C1 segment of cervical spinal cord (tissue), 14 donors: ENCODE measurements at places on chromosomes 12 and 14.

DNA sequence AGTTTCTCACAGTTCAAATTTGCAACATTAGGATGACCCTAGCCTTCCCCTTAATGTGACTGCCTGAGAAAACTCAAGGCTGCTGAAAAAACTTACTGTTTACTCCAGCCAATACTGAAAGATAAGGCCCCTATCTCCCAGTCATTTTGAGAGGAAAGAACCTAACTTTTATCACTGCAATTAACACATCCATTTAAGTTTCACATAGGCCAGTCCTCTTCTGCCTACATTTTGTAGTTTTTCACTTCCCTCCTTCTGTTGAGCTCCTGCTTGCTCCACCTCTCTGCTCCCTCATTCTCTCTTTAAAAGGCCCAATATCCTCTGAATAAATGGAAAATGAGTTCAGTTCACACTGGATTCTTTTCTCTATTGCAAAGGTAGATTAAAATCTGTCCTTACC, 1996.2 kb upstream of the FLRT2 start:
- DNase-seq, result no peak

DNA sequence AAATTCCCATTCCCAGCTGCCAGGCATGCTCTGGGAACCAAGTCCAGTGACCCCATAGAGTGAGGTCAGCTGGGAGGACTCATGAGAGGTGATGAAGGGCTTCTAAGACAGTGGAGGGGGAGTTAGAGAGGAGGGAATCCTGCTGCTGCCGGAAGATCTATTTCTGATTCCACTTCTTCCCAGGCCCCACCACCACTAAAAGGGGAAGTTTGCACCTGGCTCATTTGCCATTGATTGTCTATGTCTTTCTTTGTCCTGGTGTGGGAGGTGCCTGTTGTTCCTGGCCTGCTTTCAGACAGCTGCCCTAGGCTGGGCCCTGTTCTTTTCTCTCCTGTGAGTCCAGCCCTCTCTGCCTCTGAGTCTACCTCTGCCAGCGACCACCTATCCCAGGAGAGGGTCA, 3.0 kb upstream of the KRT6A start:
- no peak for DNase-seq

DNA sequence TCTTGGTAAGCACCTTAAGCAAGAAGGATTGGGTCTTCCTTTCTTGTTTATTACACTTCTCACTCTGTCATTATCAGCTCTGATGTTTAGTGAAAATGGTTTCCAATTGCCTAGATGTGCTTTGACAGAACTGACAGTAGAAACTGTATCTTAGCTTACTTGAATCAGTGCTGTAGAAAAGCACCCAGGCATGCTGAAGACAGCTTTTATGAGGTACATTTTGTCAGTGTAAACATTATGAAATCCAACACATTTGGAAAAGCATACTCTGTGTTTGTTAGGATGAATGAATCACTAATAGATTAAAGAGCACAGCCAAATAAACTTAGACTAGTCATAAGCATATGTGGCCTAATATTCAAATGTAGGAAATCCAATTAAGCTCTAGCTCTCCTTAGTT, 290.2 kb upstream of the NPAS3 start:
- DNase-seq, result no peak

GRCh38 chr14:102491786-102492530, 17.6 kb downstream of the ANKRD9 start:
- no peak for DNase-seq

DNA sequence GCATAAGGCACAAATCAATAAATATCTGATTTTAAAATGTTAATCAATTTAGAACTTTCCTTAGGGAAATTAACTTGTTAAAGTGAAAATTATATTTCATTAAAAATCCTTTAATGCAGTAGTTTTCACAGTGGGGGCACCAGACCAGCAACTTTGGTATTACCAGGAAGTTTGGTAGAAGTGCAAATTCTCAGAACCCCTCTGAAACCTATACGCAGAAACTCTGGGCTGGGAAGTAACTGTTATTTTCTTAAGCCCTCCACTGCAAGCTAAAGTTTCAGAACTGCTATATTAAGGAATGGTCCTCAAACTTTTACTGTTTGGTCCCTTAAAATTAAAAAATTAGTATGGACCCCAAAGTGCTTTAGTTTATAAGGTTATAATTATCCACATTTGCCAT, 35.7 kb downstream of the GNPTAB start:
- DNase-seq, result no peak

DNA sequence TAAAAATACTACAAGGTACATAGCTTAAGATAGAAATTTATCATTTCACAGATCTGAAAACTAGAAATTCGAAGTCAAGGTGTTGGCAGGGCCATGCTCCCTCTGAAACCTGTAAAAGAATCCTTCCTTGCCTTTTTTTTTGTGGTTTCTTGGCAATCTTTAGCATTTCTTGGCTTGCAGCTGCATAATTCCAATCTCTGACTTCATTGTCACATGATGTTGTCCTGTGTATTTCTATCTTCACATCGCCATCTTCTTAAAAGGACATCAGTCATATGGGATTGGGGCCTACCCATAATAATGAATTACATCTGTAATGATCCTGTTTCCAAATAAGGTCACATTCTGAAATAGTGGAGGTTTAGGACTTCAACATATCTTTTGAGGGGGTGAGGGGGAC, 250.4 kb downstream of the TMTC2 start:
- no peak for DNase-seq

DNA sequence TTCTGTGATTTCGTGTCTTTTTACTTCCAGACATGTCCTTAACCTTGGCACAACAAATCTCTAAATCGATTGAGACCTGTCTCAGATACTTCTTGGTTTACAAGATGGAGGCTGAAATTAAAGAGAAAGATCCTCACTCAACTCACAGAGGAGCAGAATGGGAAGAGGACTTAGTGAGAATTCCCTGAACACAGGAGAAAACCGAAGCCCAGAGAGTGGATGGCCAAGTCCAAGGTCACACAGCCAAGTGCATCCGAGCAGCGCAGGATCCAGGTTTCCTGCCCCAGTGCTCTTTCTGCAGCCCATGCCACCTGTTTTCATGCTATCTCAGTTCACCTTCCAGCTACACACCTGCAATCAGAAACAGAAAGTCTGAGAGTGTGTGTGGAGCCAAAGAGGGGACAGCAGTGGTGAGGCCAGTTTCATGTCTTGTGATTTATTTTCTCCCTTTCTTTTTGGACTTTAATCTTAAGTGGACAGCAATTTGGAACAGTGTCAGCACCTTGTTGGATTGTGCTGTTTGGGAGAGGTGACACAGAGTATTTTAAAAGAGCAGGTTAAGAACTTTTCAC, 22.9 kb upstream of the TCL1B start:
- DNase-seq, result no peak

GRCh38 chr12:66059666-66060065, 70.9 kb downstream of the LLPH start:
- no peak for DNase-seq

DNA sequence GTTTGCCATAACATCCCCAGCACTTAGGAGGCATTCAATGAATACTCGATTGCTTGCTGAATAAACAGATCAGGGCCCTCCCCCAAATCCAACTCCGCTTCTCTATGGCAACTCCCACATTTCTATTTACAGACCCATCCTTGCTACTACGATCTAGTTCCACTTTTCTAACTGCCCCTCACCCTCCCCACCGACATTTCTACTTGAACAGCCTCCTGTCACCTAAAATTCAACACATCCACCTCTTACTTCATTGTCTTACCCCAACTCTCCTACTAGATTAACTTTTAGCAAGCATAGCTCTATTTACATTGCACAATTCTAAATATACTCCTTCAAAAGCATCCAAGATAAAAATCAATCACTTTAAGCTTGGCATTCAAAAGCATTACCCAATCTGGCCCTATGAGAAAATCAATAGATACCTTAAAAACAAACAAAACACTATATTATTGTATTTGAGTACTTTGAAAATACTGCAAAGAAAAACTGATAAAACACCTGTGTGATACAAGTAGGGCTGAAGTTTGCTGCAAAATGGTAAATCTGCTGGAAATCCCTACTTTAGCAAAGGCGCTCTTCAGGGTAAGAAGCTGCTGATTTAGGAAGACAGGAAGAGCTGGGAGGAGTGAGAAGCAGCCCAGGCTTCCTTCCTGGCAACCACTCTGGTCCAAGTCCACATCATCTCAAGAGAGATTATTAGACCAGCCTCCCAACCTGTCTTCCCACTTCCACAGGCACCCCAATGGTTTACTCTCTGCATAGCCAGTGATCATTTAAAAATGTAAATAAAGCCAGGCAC, 96.4 kb downstream of the HECTD4 start:
- no peak for DNase-seq

- no peak for DNase-seq
Observed at GRCh38 chr12:132375747-132376463, 46.5 kb upstream of the GALNT9 start.

DNA sequence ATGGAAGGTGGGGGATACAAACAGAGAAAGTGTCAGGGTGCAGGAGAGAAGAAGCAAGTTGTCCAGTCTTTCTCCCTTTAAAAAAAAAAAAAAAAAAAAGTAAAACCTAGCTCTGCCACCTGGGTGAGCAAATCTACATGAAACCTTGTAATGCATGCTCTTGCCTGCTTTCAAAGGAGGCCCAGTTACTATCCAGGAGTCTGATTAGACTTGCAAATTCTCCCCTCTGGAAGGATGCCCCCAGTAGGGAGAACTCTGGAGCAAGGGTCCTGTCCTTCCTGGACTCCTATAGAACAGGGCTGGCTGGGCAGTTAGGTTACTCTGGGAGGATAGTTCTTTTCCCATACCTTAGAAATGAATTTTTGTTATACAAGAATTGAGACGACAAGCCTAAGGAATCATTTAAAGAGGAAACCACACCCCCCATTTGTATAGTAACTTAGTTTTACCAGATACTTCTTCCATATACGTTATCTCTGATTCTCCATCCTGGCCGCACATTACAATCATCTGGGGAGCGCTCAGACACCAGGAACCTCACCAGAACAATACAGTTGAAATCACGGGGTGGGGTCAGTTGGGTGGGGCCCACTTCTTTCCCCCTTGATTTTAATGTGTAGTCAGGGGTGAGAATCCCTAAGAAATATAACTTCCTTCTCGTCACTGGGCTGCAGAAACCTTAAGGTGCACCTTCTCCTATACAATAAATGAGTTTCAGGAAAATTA, 30.5 kb downstream of the RAB35 start:
- no peak for DNase-seq

DNA sequence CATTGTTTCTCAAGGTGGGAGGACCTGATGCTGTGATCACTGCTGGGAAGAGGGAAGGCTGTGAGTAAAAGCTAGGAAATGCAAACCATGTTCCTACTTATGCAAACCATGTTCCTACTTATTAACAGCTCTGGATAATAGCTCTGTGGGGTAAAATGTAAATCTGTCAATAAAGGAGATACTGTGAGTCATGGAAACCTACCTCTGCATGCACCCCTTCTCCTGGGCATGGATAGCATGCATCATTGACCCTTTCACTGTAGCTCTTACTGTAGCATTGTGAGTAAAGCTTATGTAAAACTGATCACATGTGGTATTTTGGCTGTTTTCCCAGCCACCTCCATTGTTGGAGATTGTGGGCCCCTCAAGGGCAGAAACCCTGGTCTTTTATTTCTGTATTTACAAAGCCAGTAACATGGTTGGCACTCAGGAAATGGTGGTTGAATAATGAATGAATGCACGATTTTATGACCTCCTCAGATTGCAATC, 253.7 kb downstream of the GRIN2B start:
- DNase-seq, result no peak

GRCh38 chr14:35399083-35399937, 5.2 kb downstream of the NFKBIA start:
- no peak for DNase-seq

DNA sequence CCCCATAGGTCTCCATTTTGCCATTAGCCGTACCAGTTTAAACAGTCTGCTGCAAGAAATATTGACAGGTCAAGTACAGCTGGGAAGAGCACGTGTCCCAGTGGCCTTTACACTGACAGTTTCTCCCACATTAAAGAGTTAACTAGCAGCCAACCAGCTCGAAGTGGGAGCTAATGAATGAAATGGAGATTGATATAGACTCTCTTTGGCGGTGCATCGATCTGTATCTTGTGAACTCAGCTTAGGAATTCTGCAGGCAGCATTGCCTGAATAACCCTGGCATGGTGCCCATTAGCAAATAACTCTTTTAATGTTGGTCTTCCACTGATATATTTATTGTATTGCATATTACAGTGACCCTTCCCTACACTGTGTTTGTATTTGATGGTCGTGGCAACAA, 319.4 kb downstream of the EGLN3 start:
- no peak for DNase-seq

GRCh38 chr12:49748306-49748705, 6.9 kb downstream of the TMBIM6 start:
- no peak for DNase-seq

DNA sequence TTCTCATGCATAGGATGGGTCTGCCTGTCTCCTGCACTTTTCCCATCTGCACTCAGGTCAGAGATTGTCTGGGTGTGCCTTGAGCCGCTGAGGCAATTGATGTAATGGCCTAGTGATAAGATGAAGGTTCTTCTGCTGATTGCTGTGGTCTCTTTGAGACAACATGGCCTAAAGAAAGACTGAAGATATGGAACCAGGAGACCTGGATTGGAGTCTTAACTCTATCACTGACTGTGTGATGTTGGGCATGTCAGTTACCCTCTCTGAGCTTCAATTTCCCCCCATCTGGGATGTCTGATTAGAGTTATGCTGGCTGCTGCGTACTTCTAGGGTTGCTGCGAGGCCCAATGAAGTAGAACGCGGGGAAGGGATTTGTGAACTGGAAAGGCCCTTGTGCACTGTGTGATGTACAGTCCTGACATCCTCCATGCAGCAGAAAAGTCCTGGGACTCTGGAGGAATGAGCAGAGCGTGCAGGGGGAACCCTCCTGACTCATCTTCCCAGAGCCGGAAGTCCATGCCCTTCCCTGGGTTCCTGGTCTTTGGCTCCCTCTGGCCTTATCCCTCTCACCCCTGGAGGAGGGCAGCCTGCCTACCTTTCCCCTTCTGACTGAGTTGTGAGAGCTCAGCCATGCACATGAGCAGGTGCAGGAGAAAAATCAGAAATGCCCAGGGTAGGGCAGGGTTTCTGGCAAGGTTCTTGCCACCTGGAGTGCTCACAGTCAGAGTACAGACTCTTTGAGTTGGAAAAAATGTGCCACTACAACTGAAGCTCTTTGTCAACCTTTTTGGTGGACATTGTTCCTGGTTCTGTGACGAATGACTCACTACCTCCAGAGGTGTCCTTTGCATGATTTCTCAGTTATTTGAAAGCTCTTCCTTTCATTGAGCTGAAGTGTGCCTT, 21.1 kb downstream of the PLEKHD1 start:
- no peak for DNase-seq

- DNase-seq, result no peak
Observed at GRCh38 chr12:95141310-95141709, 67.9 kb upstream of the NR2C1 start.

- DNase-seq, result no peak
Observed at GRCh38 chr12:68962877-68963855, 30.2 kb upstream of the CPM start.
